ENCODE measurements at places on chromosomes 3 and 15. TPM values are rescaled to one million over a fixed set of nuclear protein-coding genes. Genes with fewer than 3 reads are reported as not detected.

DNA sequence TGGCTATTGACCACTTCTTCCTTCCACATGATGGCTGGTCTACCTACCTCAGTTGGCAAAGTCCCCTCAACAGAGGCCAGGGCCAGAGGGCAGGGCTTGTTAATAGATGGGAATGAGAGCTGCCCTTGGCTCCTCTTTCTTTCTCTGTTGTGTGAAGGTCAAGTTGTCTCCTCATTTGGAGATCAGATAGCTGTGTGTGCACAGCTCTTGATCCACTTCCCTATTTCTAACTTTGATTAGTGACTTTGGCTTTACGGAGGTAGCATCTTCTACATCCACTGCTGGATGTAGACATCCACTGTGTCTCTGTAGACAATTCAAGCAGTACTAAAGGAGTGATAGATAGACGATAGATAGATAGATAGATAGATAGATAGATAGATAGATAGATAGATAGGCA is 270.8 kb upstream of the LRRFIP2 start:
- DNase-seq, result no peak

GRCh38 chr15:34584996-34585395 is 1.5 kb upstream of the GOLGA8B start:
- no peak for DNase-seq

DNA sequence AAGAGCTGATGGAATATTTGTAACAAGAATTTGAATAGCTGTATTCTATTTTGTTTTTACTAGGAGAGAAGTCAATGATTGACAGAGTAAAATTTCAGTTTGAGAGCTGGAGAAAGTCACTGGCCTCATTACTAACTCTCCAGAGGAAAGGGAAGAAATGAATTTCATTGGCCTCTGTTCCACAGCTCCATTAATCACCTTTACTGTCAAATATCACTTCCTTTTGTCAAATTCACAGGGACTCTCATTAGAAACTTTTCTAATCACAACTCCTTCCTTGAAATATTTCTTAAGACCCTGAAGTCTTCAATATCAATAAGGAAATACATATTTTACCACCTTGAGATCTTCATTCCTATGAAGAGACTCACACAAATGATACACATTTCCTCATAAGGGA is 379.9 kb upstream of the RASGRP1 start:
- no peak for DNase-seq

GRCh38 chr3:10437272-10437994 is 68.0 kb downstream of the ATP2B2 start:
- DNase-seq, result no peak

GRCh38 chr3:124277144-124277890 is 285.4 kb upstream of the ROPN1 start:
- no peak for DNase-seq

DNA sequence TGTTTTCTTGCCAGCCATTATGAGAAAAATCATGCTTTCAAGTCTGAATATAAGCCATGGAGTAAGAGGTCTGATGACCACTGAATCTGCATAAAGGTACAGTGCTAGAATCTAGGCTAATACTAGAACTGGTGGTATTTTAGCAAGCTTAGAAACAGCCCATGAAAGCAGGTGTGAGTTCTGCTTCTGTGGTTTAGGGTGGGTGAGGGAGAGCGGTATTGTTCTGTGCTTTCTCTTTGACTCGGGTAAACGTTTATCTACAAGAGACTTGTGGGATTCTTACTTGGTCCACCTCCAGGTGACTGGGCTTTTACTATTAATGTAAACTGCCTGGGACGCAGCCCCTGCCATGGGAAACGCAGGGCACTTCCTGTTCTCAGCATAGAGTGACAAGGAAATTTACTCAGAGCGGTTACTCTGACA is 55.2 kb downstream of the PGPEP1L start:
- no peak for DNase-seq

DNA sequence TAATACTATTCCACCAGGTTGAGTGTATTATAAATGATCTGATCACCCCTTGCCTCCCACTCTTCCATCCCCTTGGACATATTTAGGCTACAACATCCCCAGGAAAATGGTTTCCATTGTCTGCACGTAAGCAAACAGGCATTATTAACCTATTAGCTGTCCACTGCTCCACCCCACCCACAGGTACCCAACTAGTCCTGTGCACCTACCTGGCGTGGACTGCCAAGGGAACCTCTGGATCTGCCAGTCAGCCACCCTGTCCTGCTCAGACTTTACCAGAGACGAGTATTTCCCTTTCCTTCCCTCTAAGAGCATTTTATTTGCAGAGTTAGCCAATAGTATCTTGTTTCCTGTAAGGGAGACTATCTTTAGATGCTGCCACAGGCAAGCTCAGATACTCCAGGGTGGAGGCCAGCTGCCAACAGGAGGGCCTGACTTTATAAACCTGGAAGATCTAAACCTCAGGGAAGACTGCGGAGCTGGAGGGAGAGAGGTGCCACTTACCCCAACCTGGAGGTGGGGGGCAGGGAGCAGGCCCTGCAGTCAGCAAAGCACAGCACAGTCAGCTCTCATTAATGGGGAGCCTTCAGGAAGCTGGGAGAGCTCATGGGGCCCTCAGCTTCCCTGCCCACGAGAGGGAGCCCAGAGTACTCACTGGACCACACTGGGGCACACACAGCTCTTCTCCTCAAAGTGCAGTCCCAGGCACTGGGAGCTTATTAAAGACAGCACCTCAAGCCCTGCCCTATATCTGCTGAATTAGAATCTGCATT is at the start of gene CX3CR1:
TSS of gene CX3CR1 (minus strand) at position 292 of the 773 bp plus-strand sequence. CDS start 13,527 bp downstream, outside the sequence.
- DNase-seq, result no peak

DNA sequence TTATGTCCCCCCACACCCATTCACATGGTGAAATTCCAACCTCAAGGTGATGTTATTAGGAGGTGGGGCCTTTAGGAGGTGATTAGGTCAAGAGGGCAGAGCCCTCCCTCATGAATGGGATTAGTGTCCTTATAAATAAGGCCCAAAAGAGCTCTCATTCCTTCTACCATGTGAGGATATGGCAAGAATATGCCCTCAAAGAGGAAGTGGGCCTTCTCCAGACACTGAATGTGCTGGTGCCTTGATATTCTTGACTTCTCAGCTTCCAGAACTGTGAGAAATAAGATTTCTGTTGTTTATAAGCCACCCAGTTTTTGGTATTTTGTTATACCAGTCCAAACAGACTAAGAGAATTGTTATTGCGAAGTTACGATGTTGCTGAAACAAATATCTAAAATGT is 94.4 kb downstream of the ANKRD28 start:
- DNase-seq, result peak; percentile 45

DNA sequence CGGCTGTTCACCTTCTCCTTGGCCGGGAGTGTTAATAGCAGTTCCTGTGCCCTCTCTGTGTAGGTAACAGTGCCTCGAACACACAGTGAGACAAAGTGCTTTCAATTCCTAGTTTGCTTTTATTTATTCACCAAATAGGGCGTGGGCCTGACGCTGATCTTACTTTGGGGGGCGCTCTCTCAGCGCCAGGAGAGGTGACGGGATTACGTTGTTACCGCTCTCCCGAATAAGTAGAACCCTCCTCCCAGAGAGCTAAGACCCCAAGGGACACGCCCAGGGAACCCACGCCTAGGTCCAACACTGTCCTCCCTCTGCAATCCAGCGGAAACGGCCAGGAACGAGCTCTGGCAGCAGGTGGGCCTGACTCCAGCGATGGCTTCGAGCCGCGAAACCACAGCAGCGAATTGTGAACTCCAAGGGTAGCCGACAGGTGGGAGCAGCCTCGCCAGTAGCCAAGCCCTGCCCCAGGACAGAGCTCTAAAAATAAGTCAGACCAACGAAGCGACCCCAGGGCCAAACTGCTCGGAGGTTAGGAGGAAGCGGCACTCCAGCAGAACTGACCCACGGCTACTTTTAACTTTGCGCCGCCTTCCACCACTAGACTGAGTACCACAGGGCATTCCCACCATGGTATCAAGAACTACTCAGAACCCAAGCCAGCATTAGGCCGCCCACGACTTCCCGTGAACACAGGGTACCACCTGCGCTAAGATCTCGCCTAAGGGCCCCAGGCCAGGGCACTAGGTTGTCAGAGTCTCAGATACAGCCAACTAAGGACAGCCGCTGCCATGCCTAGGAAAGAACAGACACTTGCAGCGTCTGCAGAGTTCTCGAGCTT is 1.6 kb upstream of the SIN3A start:
- peak; percentile 35 for DNase-seq

DNA sequence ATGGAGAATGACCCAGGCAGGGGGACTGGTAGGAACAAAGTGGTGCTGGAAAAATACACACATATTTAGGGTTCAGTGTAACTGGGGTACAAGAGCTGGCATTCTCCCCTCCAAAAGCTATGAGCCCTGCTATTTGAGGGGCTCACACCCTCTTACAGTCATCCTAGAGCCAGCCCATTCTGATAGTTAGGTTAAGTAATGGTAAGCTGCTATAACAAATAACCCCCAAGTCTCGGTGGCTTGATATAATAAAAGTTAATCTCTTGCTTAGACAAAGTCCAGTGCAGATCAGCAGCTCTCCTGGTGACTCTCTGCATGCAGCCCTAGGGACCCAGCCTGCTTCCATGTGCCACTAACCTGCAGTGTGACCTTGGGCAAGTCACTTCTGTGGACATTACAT is 234.9 kb upstream of the HES1 start:
- DNase-seq, result no peak

GRCh38 chr3:88221726-88222125 is 72.0 kb downstream of the C3orf38 start:
- no peak for DNase-seq

DNA sequence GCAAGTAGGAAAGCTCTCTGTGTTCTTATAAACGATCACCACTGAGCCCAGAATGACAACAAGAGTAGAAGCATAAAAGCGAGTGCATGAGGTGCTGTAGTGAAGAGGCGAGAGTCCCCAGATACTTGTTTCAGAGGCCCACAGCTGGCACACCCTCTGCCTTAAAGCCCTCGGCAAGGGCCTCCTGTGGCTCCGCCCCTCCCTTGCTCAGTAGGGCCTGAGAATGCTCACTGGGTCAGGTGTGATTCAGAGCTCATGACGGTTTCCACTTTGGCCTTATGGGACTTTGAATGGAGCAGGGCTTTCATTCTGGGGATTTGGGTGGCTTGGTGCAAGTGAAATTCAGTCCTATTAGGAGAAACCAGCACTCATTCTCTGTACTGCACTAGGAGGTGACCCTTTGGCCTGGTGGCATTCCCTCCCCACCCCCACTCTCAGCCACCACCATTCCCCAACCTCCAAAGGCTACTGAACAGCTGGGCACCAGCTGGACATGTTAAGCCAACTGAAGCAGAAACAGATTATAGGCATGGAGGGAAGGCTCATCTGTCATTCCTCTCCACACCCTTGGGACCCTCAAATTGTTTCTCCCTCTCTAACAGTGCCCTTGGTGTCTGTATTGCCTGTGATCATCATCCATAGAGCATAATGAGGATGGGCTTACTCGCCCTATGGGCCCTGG is 109.6 kb upstream of the CTDSPL start:
- DNase-seq, result no peak

GRCh38 chr15:42108806-42109205 is 14.4 kb upstream of the PLA2G4D start:
- DNase-seq, result no peak

GRCh38 chr3:133821767-133822638 is 16.4 kb downstream of the SRPRB start:
- peak; percentile 59 for DNase-seq

DNA sequence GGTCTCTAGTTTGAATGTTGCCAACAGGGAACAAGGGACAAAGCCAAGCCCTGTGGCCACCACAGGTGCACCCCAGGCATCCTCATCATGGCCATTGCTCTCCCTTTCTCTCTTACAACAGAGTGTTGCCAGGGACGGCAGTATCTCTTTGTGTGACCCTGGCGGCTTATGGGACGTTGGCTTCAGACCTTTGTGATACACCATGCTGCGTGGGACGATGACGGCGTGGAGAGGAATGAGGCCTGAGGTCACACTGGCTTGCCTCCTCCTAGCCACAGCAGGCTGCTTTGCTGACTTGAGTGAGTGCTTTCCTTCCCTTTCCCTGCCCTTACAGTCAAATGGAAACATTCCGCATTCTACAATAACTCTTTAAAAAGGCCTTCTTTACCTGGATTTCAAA is 38.2 kb downstream of the BOC start:
- no peak for DNase-seq

- peak; percentile 80 for DNase-seq
Observed at GRCh38 chr15:101115393-101115785, 136.5 kb downstream of the CHSY1 start.

- DNase-seq, result peak; percentile 91
Observed at GRCh38 chr3:40109641-40110490, 199.6 kb upstream of the EIF1B start.

DNA sequence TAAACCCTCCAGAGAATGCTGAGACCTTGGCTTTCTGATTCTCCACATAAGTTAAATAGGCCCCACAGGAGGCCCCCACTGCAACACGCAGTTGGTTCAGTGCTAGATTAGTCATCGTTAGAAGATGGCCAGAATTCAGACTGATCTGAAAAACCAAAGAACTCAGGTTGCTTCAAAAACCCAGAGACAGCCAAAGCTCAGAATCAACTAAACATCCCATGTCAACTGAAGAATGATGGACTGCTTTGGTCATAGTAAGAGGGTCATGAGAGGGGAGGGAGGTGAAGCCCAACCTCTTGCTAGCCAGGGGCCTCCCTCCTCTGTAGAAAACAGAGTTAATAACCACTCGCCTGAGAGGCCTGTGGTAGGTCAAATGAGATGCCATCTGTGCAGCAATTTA is 93.1 kb downstream of the AKAP13 start:
- DNase-seq, result no peak

- DNase-seq, result no peak
Observed at GRCh38 chr3:43620831-43621655, 768 bp downstream of the ANO10 start.

DNA sequence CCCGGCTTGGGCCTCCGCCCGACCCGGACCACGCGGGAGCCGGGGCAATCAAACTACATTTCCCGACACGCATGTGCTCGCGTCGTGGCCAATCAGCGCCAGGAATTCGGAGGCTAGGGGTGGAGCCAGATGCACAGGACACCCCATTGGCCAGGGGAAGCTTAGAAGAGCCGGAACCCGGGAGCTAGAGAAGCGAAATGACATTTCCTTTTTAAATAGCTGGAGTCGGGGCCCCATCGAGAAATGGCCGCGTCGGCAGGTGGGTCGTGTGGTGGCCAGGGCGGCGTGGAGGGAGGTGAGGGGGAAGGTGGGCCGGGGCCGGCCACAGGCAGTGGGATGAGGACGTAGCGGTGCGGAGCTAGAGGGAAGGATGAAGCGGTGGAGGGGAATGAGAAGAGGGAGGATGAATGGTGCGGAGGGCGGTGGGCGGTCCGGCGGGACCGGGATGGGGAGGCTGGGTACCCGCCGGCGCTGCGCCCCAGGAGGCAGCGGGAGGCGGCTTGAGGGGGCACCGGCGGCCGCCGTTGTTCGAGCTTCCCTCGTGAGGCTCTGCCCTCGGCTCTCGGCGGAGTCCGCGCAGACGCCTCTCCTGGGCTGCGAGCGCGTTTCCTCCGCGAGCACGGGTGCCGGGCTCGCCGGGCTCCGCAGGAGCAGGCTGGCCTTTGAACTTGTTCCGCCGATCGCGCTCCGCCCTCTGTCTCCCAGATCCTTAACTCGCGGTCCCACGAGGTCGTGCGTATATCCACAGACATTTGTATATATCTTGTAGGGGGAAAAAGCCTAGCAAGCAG is at the start of gene KBTBD8:
TSS of gene KBTBD8 (plus strand) at position 195 of the 791 bp plus-strand sequence. CDS start at position 244, 49 bp downstream.
- DNase-seq, result peak; percentile 99

The CYP11A1 gene
- total RNA-seq, result not detected

The EIF3J gene
- total RNA-seq, result 56.5 TPM

The DNAJB8 gene
- total RNA-seq, result not detected

The TNK2 gene
- 7.9 TPM for total RNA-seq

The FETUB gene
- not detected for total RNA-seq

The DPPA4 gene
- total RNA-seq, result not detected

The ROPN1 gene
- total RNA-seq, result 33.4 TPM

The RTP1 gene
- total RNA-seq, result not detected

The C3orf49 gene
- not detected for total RNA-seq

Measured in SK-MEL-5 (cell line).